ENCODE measurements at places on chromosomes 7 and 10.

DNA sequence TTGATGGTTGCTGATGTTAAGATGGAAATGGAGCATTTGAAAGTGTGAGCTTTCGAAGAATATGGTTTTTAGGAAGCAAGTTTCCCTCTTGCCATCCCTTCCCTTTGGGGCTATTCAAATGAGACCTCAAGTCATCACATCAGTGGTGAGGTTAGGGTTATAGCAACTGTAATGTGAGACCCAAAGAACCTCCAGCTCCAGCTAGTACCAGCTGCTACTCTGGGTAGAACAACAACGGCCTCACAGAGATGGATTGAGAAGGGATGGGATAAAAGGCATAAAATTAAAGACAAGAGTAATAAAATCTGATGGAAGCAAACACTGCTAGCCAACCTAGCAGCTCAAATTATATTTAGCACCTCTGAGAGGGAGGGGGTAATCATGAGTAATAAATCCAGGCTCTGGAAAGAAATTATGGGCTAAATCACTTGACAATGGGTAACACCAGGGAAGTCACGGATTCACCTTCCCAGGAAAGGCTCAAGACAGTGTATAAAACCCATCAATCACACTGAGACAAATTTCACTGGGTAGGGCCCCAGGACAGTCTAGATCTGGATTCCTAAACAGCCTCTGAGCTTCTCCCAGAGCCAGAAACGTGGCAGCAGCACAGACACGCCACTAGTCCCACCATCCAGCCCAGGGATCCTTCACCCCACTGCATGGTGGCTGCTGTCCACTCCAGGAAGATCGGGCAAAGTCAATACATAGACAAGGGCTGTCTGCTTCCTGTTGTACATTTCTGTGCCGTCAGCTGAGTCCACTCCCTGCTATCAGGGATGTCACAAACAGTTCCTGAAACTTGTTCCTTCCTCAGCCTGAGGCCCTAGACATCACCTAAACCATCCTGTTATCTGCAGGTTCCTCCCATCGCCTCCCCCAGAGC is 151.1 kb downstream of the GFRA1 start:
- DNase-seq = no peak

DNA sequence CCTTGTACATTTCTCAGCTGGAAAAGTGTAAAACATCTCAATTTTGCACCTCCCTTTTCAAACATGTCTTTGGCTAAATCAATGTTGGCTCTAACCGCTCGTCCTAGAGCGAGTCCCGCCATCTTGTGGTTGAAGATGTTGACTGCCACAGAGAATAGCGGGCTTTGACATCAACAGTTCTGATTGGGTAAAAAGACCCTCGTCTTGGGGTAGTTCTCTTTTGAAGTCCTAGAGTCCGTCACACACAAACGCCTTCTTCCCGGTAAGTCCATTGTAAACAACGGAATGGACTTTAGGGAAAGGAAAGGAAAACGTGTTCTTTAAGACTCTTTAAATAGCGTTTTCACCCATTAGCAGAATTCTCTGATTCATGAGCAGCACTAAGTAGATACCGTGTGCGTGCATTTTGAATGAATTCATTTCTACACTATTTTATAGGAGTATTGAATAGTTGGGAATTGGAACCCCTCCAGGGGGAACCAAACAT is 452 bp upstream of the RPP30 start:
- peak; percentile 82 for DNase-seq

- no peak for DNase-seq
Measured at GRCh38 chr7:38746438-38746837, 115.3 kb upstream of the AMPH start.

DNA sequence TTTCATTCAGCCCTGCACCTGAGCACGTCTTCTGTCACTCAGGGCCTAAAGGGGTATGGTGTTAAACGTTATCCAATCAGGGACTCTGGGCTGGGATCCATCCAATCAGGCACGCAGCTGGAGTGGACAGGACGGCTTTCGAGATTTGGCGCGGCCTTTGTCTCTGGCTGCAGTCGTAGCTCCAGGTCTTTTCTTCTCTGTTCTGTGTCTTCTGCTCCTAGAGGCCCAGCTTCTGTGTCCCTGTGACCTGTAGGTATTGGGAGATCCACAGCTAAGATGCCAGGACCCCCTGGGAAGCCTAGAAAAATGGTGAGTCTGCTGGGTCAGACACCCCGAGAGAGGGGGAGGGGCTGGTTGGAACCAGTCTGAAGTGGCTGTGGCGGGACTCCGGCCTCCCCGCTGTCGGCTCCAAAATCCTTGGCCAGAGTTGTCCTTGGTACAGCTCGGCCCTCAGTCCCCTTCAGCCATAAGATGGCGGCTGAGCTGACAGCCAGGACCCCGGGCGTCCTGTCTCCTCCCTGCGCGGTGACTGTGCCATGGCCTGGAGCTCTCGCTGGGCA is 11.7 kb upstream of the ZNF680 start:
- DNase-seq = no peak

DNA sequence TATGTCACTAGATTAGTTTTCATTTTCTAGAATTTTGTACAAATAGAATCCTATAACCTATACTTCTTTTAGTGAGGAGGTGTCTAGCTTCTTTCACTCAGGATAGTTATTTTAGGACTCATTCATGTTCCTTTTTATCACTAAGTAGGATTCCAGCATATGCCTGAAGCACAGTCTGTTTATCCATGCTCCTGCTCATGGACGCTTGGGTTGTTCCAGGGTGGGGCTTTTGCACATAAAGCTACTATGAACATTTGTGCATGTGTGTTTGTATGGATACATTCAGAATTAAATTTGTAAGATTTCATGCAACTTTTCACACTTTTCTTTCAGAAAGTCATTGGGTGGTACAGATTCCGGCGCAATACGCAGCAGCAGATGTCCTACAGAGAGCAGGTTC is 24.6 kb downstream of the ABRAXAS2 start:
- no peak for DNase-seq

- no peak for DNase-seq
Measured at GRCh38 chr10:77591238-77591880, 46.2 kb downstream of the KCNMA1 start.

DNA sequence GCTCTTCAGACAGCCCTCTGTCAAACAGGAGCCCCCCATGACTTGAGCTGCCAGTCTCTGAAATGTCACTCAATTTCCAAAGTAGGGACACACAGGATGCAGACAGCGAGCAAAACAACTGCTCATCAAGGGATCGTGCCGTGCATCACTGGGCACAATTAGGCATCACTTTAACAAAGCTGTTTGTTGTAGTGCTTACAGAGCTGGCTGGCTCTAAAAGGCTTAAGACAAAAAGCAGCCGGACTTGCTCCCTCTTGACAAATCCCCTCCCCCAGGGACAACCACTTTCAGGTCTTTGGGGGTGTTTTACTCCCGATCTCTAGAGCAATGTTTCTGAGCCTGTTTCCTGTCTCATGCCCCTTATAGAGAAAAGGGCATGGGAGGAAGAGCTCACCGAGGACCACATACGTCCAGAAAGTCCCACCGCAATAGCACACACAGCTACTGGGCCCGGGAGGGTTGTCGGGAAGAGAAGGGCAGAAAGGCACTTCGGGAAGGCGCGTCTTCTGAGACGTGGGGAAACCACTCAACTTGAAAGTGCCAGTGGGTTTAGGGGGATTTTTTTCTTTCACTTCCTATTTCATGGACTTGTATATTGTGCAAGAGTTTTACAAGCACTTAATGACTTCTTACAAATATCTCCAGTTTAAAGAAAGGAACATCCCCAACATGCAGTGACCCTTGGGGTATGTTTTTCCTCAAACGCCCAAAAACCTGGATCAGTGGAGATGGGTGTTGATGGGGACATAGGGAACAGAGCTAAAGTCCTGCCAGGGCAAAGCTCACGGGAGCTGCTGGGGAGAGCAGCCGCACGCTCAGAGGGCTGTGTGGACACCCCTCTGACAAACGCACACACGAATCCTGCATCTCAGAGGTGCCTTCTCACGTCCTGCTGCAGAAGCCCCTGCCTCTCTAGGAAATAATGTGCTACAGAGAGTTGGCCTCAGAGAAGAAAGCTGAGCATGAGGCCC is 27.1 kb downstream of the LRRC20 start:
- DNase-seq = no peak

DNA sequence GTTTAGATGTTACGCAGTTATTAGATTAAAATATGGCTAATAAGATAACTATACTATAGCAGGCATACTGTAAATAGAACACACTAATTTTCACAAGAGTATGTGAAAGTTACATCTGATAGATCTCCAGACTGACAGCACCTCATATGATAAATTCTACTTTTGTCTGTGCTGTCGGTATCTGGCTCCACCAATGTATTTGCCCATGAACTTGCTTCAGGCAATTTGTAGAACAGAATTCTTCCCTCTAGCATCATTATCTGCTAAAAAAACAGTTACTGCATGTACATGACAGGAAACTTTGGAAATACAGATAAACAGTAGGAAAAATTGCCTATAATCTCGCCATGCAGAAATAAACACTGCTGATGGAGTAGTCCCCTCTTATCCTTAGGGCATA is 137.7 kb downstream of the WNT2 start:
- no peak for DNase-seq

DNA sequence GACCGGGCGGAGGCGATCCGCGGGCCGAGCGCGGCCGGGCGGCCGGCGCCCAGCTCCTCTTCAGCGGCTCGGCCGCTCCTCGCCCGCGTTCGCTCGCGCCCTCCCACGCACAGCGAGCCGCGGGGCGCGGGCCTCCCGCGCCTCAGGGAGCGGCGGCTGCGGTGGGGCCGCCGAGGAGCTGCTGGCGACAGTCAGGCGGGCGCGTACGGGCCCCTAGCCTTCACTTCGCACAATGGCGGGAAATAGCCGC is at the start of gene MCMBP:
Gene MCMBP (minus strand): TSS at position 234 of the 250 bp plus-strand sequence. CDS start 259 bp downstream, outside the sequence.
- DNase-seq = no peak

GRCh38 chr10:71015674-71016073 is 127.3 kb upstream of the PCBD1 start:
- DNase-seq = no peak

DNA sequence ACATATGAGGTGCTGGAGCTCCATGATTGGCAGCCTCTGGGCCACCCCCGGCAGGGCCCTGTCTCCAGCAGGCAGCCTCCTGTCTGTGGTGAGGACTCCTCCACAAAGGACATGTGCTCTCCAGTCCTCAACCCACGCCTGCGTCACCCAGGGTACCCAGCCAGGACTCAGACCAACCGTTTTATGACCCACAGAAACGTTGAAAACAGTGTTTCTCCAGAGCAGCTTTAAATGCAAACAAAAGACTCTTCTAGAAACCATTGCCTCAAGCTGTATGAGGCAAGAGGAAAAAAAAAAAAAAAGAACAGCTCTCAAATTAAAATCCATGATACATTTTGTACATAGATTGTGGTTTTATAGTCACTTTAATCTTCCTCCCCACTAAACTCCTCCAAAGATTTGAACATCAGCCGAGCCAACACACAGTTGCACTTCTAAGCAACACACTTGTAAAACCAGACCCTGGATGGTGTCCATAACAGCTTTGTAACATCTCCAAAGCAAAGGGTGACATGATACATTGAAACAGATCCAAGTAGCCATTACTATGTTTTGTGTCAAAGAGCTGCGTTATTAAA is 175.0 kb upstream of the LYZL2 start:
- no peak for DNase-seq

DNA sequence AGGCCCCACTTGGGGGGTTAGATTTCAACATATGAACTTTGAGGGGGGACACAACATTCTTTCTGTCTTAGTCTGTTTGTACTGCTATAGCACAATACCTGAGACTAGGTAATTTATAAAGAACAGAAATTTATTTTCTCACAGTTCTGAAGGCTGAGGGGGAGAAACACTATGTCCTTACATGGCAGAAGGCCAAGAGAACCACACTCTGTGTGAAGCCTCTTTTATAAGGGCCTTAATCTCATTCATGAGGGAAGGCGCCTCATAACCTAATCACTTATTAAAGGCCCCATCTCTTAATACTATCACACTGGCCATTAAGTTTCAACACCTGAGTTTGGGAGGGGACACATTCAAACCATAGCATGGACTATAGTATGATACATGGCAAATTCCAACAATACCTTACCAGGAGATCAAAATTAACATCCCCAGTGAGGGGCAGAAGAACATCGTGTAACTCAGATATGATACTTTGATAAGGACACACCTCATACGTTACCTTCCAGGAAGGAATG is 9.3 kb upstream of the PDLIM1 start:
- no peak for DNase-seq

GRCh38 chr10:109982123-109982522 is 25.7 kb upstream of the ADD3 start:
- DNase-seq = no peak

DNA sequence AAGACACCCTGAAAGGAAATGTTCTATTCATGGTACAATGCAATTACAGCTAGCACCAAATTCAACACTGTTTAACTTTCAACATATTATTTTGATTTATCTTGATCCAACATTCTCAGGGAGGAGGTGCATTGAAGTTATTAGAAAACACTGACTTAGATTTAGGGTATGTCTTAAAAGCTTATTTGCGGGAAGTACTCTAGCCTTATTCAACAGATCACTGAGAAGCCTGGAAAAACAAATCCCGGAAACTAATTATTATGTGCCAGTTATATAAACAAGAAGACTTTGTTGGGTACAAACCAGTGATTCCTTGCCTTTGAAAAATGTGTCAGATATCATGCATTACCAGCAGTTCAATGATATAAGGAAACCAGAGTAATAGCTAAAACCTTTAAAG is 160.1 kb downstream of the CFTR start:
- no peak for DNase-seq

DNA sequence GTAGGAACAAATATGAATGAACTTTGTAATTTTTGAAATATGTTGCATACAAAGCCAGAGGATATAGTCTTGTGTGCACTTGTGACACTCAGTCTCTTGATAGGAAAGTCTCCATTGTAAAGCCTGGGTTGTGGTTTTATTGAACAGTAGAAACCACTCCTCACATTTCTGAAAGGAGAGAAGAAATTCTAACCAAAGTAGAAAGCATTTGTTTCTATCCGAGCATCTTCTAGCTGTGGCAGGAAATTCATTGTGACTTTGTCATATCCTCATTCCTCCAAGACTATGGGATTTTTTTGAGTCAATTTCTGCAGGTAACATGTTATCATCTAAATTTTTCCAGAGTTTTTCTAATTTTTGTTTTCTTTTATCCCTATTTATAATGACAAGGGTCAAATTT is 55.5 kb upstream of the NCF1 start:
- no peak for DNase-seq

GRCh38 chr10:80589726-80590373 is 52.1 kb downstream of the SH2D4B start:
- DNase-seq = no peak

GRCh38 chr10:75733135-75733890 is 301.9 kb downstream of the LRMDA start:
- DNase-seq = no peak
